Renal cortical epithelial cell (primary cell): ENCODE measurements at places on chromosomes 3 and 15. TPM values are rescaled to one million over a fixed set of nuclear protein-coding genes. Genes with fewer than 3 reads are reported as not detected.
A peak's percentile ranks its signal among the peaks of the same experiment; 100 is the strongest.

DNA sequence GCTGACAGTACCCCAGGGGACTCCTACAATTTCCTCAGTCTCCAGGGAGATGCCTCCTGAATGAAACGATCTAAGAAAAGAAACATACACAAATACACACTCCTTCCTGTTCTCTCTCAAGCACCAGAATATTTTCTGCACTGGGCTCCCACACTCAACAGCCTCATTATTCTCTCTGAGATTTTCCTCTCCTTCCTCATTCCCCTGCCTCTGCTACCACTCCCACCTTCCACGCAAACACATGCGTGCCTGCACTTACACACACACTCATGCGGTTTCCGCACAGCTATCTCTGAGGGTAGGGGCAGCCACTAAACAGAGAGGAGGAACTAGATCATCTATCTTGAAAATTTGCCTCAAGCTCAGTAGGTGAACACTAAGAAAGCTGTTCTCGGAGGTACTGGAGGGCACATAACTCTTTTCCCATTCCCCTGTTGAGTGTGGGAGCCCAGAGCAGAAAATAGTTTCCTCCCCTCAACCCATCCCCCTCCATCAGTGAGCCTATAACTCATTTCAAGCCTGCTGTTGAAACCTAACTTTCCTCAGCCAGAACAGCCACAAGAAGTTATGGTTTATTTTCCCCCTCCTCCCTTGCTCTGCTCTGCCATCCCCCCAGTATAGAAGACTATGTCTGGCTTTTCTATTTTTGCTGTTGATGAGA, 30.5 kb upstream of the TIPARP start:
- DNase-seq: no peak

GRCh38 chr3:162302983-162303624, 806.5 kb downstream of the OTOL1 start:
- DNase-seq: no peak

DNA sequence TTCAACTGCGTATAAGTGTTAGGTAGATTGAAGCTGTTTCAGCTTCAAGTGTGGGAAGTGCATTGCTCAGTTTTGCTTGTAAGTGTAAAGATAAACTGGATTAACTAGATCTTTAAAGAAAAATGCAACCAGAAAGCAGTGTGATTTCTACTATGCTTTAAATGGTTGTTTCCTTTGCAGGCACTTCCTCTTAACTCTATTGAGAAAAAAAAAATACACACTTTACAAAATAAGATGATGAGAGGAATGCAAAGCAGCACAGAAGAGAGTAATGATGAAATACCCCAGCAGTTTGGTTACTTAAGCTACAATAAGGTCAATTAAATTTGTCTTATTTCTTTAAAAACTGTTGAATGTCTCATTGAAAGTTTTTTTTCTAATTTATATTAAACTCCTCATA, 40.8 kb downstream of the DPH6 start:
- DNase-seq: no peak

DNA sequence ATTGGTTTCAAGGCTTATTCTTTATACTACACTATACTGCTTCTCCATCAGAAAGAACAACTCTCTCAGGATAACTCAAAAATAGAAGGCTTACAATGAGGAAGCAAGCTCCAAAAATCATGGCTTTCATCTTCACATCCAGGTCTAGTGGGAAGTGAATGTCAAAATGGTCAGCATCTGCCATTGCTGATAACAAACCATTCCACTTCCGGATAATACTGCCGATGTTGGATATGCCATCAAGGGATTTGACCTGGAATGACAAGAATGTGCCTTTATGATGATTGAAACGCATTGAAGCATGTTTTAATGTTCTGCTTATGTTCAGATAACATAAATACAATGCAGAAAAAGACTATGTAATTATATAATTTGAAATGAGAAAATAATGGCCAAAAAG, 34.0 kb upstream of the PLOD2 start:
- DNase-seq: no peak

DNA sequence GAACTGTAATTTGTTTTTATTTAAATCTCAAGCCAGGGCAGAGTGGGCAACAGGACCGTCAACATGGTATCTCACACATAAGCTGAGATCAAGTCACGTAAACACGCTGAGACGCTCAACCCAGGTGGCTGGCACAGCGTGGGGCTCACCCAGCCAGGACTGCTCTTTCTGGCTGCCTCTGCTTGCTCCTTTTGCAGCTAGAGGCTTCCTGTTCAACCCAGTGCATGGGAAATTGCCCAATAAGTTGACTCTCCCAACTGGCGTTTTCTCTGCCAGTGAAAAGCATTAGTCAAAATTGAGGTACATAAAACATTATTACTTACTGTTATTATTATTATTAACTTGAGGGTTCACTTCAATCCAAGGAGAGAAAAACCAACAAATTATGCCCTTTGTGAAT, 398.1 kb downstream of the NR2F2 start:
- no peak for DNase-seq

GRCh38 chr15:95948411-95948810, 382.1 kb upstream of the NR2F2 start:
- DNase-seq: no peak

Gene ADGRG7
- total RNA-seq: 0.05 and 0.35 TPM in 2 replicates

Gene SYNPR
- total RNA-seq: not detected in 2 replicates

Gene C3orf20
- not detected in 2 replicates for total RNA-seq

- no peak for DNase-seq
These were observed 8.6 kb upstream of the TRH start for GRCh38 chr3:129965937-129966336.

- no peak for DNase-seq
These were observed 52.3 kb upstream of the PIAS1 start for GRCh38 chr15:68001811-68002210.

DNA sequence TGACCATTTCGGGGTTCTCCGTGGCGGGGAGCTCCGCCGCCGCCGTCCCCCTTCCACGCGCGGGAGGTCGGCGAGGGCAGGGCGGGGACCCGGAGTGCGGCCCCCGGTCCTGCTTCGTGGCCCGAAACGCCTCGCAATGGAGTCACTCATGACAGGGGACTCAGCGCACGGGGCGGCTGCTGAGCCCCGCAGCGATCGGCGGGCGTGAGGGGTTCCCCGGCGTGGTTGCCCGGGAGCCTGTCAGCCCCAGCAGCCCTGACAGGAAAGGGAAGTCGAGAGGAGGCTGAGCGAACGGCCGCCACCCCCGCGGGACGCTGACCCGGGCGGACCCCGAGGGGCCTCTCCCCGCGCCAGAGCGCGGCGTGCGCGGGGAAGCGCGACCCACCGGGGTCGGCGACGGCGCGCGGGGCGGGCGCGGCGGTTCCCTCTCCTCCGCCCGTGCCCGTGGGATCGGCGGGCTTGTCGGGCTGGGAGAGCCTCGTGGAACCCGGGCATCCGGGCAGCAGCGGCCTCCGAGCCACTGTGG, 564 bp upstream of the PIGZ start:
- DNase-seq: no peak

Gene ASB14
- 0.17 TPM in 1 of 2 replicates, not detected in the other for total RNA-seq

DNA sequence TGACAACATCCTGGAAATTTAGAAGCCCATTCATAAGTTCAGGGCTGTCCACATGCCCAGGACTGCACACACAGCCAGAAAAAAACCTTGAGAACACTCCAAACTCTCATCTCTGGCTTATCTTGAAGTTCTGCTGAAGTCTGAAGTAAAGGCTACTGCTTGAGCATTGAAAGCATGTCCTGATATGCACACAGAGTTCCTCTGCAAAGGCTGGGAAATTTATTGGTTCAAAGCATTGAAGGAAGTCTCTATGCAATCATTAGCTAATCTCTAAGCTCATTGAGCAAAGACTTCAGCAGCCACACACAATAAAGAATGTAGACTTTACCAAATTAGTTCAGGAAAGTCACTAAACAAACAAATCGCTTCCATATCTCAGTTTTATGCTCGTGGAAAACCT, 162.0 kb upstream of the STT3B start:
- DNase-seq: peak; percentile 52

DNA sequence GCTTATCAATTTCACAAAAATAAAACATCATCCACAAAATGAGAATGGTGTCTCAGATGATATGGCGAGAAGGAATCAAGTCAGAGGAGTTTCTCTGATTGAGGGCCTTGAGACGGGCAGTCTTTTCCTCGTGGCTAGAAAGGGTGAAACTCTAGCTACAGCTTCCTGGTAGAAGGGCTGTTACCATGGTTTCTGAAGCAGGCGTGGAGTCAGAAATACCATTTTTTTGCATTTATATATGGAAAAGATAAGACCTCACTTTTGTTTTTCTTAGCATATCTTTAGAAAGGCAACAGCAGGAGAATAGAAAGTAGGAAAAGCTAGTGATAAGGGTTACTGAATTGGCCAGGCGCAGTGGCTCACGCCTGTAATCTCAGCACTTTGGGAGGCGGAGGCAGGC, 17.3 kb upstream of the SAMD7 start:
- no peak for DNase-seq

- no peak for DNase-seq
These were observed 158.4 kb downstream of the TIGIT start for GRCh38 chr3:114452256-114452655.

Gene GRAMD2A
- total RNA-seq: 0.52 and 1.8 TPM in 2 replicates

Gene CELSR3
- 1.9 and 2.7 TPM in 2 replicates for total RNA-seq

Gene PROK2
- not detected in 2 replicates for total RNA-seq

DNA sequence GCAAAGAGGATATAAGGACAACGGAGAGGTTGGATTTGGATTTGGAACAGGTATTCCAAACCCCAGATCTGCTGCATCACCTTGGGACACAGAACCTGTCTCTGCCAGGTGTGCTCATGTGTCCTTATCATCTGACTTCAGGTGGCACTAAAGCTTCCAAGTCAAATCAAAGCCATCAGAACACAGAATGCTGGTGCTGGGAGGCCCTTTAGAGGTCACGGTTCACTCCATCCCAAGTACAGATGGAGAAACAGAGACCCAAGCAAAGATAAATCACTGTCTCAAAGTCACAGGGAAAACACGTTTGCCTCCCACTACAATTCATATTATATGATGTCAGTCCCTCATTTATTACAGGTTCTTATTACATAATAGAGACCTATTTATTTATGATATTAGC, 72.8 kb downstream of the HES1 start:
- no peak for DNase-seq

DNA sequence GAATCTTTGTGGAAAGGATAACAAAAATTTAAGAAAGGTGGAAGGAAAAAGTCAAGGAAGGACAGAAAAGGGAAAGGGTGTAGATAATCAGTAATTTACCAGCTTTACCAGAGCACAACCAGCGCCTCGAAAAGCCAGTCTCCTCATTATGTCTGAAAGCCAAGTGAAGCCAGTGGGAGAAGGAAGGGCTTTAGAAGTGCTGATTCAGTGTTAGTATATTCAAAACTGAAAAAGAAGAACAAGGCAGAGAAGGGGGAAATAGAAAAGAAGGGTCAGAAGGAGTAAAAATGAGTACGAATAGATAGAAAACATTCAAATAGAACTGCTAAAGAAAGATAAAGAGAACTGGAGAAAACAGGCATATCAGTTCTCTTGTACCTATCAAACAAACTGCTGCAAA, 4.1 kb downstream of the PBRM1 start:
- DNase-seq: no peak

- no peak for DNase-seq
These were observed 17.3 kb downstream of the TRPM1 start for GRCh38 chr15:31084176-31084575.

Gene PHC3
- total RNA-seq: 10.4 and 39.1 TPM in 2 replicates

Gene PEAK1
- 15.6 and 58.0 TPM in 2 replicates for total RNA-seq
